ENCODE measurements at places on chromosomes 1 and 21. TPM values are rescaled to one million over a fixed set of nuclear protein-coding genes. Genes with fewer than 3 reads are reported as not detected.

DNA sequence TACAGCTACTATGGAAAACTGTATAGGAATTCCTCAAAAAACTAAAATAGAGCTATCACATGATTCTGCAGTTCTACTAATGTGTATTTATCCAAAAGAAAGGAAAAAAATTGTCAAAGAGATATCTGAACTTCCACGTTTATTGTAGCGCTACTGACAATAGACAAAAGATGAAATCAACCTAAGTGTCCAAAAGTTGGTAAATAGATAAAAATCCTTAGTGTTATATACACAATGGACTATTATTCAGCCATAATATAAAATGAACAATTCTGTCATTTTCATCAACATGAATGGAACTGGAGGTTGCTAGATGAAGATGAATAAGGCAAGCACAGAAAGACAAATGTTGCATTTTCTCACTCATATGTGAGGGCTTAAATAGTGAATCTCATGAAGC, 1492.1 kb downstream of the MRPL39 start:
- no peak for DNase-seq

DNA sequence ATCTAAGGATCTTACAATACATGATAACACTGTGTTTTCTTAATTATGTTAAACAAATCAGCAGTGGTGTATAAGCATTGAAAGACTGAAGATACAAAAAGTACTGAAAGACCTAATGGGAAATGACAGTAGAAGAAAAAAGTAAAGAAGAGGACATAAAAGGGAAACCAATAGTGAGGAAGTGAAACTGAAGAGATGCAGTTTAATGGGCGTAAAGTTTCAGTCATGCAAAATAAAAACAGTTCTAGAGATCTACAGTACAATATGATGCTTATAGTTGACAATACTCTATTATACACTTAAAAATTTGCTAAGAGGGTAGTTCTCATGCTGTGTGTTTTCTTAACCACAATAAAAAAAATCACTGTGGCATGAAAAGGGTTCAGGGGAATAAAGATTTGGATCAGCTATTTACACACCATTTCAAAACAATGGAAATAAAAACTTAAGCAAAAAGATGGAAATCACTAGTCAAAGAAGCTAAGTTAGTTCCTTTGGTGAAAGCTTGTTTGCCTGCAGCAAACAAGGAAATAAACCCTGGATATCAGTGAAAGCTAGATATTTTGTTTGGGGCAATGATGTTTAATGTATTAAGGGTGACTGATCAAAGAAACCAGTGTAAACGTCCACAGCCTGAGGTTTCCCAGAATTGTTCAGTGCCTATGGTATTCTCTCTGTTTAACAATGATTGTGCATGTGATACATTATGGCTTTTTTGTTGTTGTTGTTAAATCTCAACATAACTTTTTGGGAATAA, 1160.8 kb upstream of the ADGRL2 start:
- no peak for DNase-seq

- no peak for DNase-seq
These were observed 254.0 kb downstream of the SPATA17 start for GRCh38 chr1:217885181-217885580.

- DNase-seq, result no peak
These were observed 386.1 kb downstream of the MATN1 start for GRCh38 chr1:30337324-30337620.

DNA sequence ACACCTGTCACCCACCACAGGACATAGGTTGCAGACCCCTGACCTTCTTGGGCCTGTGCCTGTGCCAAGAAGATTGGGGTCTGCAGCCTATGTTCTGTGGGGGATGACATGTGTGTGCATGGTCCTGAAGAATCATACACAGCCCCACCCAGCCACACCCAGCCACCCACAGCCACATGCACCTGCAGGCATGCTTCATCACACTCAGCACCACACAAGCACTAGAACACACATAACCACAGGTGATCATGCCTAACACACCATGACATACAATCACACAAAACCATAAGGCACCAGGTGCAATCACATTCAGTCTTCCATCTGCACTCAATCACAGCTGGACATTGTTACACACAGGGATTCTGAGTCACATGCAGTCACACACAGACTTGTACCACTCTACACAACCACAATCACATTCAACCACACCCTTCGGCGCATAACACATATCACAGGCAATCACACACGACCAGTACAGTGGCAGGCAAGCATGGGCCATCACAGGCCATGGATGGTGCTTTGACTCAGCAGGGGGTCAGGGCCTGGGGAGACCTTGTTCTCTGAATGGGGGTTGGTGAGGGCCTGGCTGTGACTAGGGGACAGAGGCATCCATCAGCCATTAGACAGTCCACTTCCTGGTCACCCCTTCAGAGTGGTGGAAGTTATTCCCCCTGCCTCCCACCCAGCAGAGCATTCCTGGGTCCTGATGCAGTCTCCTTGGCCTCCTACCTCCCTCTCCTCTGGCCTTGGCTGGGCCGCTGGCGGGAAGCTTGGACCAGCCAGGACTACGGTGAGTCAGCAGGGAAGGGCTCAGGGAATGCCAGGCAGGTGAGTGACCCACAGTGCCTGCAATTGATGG, 44.3 kb upstream of the EPS8L3 start:
- no peak for DNase-seq

GRCh38 chr1:157291083-157291482, 152.9 kb upstream of the ETV3 start:
- no peak for DNase-seq

DNA sequence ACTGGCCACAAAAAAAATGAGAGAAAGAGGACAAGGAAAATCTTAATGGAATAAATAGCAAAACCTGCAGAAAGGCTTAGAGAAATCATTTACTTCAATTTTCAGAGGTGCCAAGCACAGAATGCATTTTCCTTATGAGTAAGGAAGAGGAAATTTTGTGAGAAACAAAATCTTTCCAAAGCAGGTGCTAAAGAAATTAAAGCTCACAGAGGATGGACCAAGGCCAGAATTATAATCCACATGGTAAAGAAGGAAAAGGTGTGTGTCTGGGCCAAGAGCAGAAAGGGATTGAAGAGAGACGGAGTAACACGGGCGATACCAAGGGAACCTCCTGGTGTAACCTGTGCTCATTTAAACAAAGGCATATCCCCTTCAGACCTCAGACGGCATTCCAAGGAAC, 340.0 kb upstream of the NFIA start:
- DNase-seq, result no peak

DNA sequence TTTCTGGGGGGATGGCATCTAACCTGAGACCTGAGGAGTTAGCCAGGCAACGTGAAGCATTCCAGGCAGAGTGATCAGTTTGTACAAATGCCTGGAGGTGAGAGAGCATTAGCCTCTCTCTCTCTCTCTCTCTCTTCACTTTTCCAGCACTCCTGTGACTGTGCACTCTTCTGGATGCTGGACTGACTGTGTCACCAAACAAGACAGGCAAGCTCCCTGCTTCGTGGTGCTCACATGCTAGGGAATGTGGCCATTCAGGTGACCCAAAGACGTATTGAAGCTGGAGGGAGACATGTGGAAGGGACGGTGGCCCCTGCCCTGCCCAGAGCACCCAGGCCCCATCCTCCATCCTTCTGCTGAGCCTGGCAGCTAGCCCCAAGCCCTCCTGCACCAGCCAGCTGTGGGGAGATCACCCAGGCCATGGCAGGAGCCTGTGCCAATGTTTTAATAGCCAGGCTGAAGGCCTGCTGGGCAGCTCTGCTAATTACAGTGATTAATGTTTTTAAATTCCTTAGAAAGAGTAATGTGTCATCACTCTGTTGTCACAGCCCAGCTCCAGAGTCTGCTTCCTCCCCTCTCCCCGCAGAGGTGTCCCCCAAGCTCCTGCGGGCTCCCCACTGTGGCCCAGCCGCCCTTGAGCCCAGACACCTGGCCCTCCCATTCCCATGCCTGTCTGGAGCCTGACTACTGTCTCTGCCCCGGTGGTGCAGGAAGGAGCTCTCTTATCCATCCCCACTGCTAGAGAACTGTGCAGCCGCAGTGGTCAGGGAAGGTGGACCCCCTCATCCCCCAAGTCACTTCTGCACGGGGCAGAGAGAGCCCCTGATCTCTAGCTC, 48.9 kb downstream of the UBIAD1 start:
- no peak for DNase-seq

- no peak for DNase-seq
These were observed 94.1 kb downstream of the PCBP3 start for GRCh38 chr21:45737485-45738166.

- no peak for DNase-seq
These were observed 87.5 kb downstream of the FGGY start for GRCh38 chr1:59384443-59384842.

GRCh38 chr1:231600458-231600976, 26.1 kb upstream of the DISC1 start:
- no peak for DNase-seq

DNA sequence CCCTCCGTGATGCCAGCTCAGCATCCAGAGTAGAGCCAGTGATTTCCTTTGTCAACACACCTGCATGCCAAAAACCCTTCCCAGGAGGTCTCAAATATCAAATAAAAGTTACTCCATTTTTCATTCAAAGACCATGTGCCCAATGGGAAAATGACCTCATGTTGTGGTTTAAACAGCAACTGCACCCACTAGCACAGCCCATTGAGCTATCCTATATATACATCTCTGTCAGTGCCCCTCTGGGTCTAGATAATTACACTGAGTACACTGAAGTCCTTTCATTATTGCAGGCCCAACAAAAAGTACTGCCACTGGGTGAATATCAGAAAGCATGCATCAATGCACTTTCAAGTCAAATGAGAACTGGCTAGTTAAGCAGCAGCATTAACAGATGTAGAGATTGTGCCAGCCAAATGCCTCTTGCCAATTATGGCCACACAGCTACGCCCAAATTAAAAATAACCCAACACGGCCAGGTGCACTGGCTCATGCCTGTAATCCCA, 117.7 kb downstream of the SLC45A1 start:
- DNase-seq, result no peak

DNA sequence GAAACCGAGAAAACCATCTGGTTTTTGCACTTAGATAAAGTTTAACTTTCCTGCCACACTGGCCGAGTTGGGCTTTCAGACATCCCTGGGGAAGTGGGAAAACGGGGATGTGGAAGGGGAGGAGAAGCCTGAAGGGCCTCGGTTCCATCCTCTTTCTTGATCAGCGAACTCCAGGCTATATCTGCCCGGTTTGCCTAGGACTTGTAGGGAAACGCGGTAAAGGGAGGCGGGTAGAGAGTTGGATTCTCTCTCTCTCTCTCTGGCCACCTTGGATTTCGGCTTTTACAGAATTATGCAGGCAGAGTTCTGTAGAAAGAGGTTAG, 4.6 kb upstream of the LHX8 start:
- no peak for DNase-seq

- no peak for DNase-seq
These were observed 533.0 kb upstream of the PRMT6 start for GRCh38 chr1:106523497-106523896.

DNA sequence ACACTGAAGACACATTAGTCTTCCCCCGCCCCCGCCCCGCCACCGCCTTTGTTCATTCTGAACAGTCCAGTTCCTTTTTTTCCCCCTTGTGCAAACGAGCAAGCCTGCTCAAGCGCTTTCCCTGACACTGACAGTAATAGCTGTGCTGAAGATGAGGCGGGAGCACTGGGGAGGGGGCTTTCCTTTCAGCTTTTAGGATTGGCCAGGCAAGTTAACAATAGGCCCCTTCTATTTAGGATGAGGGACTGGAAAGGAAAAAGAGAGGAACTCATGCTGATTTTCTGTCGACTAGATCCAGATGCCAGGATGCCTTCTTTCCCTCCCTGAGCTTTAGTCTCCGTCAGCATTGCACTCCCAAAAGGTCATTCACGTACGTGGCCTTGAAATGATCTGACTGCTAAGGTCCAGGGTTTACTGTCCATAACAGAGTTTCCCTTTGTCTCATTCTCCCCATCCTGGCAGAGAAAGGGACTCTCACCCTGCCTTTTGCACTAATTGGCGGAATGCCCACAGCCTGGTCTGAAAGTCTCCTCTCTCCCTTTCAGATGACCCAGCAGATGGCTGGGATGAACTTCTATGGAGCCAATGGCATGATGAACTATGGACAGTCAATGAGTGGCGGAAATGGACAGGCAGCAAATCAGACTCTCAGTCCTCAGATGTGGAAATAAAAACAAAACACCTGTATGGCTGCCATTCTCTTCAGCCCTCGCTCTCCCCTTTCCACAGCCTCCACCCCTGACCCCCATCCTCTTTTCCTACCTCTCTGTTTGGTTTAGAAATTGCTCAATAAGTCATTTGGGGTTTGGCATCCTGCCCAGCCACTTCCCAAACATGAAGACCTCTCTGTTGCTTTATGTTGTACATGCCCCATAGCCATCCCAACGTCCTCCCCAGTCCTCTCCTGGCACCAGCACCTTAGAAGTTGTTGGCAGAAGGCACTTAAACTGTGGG, 28.6 kb upstream of the ZFP69B start:
- DNase-seq, result no peak

DNA sequence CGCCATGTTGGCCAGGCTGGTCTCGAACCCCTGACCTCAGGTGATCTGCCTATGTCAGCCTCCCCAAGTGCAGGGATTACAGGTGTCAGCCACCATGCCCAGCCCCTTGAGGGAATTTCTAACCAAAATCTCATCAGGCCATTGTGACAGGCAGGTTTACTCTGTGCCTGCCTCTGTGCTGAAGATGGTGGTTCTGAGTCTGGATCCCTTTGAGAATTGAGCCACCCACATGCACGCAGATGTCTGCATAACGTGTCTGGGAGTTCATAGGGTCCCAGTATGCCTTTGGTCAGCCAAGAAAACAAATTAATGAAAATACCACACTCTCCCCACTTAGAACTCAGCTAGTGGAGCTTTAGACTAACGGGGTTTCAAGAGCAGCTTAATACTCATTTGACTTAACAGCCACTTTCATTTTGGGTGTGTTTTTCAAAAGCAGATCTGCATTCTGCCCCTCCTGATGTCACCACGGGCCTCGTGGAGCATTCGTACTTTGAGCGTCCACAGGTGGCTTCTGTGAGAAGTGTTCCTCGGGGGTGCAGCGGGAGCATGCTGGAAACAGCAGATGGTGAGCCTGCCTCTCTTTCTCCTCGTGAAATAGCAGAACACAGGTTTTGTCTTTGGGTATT, 45.3 kb downstream of the DIP2A start:
- DNase-seq, result no peak

Gene TRAF3IP3
- polyA plus RNA-seq, result 0.89 TPM

Gene VWA5B1
- polyA plus RNA-seq, result 0.82 TPM

Gene C1orf53
- polyA plus RNA-seq, result 2.5 TPM

Gene ADAMTS1
- 102 TPM for polyA plus RNA-seq

Gene DIRAS3
- 1.9 TPM for polyA plus RNA-seq

Gene ADORA1
- 3.7 TPM for polyA plus RNA-seq
